Effector CD4-positive, alpha-beta T cell (primary cell): ENCODE measurements at places on chromosomes 5 and 9.

DNA sequence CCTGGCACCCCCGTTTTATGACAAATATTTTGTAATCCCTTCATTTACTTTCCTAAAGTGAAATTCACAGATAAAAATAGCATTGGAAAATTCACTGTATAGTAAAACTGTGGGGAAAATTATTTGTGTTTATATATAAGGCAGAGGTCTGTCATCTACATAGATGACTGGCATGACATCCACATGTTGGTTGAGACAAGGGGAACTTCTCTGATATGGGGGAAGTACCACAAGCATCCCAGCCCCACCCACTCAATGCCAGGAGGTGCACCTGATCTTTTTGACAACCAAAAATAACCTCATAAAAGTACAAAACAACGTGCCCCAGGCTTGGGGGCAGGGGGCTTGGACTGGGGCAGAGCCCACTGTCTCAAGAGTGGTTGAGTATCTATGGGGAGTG, 6.3 kb upstream of the TDRD7 start:
- DNase-seq: no peak

- no peak for DNase-seq
Measured at GRCh38 chr5:17964067-17964466, 329.8 kb downstream of the TAF11L14 start.

- no peak for DNase-seq
Measured at GRCh38 chr9:92887880-92888338, 10.1 kb upstream of the ZNF484 start.

DNA sequence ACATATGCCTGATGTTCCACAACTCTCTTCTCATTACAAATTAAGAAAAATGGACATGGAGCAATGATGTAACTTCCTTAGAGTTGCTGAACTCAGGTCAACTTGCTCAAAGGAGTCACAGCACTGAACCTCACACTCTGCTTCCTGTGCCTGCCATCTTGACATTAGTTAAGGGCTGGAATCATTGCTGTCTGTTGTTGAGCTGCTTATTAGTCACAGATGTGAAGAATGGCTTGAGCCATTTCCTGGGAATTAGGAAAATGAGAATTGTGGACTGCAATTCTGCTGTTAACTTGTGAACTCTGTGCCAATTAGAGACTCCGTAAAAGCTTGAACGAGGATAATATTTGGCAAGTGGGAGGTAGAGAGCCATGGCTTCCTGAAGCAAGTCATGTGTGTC, 212.0 kb downstream of the ADAMTS12 start:
- DNase-seq: no peak

DNA sequence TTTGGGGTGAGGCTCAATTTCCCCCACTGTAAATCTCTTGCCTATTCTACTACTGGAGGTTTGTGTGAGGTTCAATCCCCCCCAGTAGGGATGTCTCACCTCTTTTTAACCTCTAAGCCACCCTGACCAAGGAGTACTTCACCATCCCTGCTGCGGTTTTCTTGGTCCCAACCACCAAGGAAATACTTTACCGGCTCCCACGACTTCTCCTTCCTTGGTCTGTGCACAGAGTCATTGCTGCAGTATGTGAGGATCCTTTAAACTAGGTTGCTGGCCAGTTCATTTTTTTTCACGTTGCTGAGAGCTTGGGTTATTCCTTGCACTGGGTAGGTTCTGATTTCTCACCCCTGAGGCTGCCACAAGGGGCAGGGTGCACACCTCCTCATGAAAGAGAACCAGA, 22.5 kb upstream of the HMGCS1 start:
- DNase-seq: no peak

GRCh38 chr9:78900500-78900899, 603.6 kb downstream of the PSAT1 start:
- DNase-seq: no peak

GRCh38 chr9:129994882-129995281, 48.1 kb downstream of the FNBP1 start:
- DNase-seq: no peak

DNA sequence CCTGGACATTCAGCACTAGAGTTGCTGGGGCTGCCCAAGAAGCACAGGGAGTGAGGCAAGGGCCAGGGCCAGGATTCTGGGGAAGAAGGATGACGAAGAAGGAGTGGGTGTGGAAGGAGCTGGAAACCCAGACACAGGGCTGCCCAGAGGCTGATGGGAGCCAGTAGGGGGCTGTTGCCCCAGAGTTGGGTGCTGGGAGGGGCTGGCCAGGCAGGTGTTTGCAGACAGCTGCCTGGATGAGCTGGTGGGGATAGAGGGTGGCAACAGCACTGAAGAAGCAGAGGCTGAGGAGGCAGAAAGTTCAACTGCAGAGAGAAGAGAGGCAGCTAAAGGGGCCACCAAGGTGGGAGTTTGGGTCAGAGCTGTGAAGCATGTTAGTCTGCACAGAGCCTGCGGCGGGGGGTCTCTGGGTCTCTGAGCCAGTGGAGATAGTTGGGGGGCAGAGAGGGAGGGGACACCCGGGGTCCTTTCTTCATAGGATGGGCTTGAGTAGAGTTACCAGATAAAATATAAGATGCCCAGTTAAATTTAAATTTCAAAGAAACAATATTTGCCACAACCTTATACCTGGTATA, 2.5 kb upstream of the AQP7 start:
- no peak for DNase-seq

DNA sequence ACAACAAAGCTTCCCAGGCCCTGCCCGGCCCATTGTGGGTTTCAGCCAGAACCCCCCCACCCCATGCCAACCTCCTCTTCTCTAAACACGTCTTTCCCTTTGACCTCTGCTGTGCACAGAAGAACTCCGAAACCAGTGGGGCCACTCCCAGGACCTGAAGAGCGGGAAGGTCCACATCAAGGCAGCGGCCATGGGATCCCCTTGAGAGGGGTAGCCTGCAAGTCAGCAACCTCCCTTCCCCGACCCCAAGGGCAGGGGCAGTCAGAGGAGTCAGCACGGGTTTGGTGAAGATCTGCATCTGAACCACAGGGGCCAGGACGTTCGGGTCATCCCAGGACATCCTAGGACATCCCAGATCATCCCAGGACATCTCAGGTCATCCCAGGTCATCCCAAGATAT, 379.9 kb upstream of the IRX4 start:
- no peak for DNase-seq

- no peak for DNase-seq
Measured at GRCh38 chr5:151900891-151901290, 23.8 kb downstream of the GLRA1 start.

DNA sequence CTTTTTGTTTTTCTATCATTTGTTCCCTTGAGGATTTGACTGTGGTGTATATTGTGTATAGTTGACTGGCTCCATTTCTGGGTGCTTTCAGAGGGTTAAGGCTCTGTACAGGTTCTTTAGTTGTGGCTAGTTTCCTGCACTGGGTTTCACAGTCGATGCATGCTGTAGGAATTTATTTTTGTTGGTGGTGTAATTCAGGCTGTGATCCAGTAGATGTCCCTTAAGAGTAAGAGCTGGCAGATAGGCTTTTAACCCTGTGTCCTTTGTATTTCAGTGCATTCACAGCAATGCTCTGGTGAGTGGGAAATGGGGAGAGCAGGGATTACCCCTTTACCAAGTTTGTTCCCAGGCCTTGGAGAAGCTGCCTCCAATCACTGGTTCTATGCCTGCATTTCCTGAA, 112.9 kb downstream of the SPATA31D1 start:
- DNase-seq: no peak
